A549 treated with CORT108297 at 1 μM for 4 hours (cell line): ENCODE measurements at places on chromosomes 2 and 18. TPM values are rescaled to one million over a fixed set of nuclear protein-coding genes. Genes with fewer than 3 reads are reported as not detected.

AAK1 gene
- total RNA-seq: 11.4 to 17.7 TPM (median 14.7 TPM) in 5 replicates

LOXHD1 gene
- total RNA-seq: not detected in 5 replicates

RSAD2 gene
- total RNA-seq: 0.17 to 0.89 TPM (median 0.25 TPM) in 5 replicates

ERFE gene
- total RNA-seq: 5.1 to 10.4 TPM (median 7.6 TPM) in 5 replicates

LBX2 gene
- 2.5 to 4.4 TPM (median 4.2 TPM) in 5 replicates for total RNA-seq

COL4A3 gene
- total RNA-seq: 0.43 to 1.2 TPM (median 0.69 TPM) in 5 replicates

FOXI3 gene
- total RNA-seq: 0.05 TPM in 1 of 5 replicates, not detected in the others

PTPRN gene
- 1.1 to 1.9 TPM (median 1.6 TPM) in 5 replicates for total RNA-seq

CFAP53 gene
- total RNA-seq: 0.30 to 0.41 TPM (median 0.37 TPM) in 5 replicates

ANKRD23 gene
- total RNA-seq: 0.72 to 2.6 TPM (median 2.2 TPM) in 5 replicates

CFAP65 gene
- total RNA-seq: 0.15 to 0.24 TPM (median 0.20 TPM) in 5 replicates

SERPINB12 gene
- total RNA-seq: not detected in 5 replicates

UPP2 gene
- not detected in 5 replicates for total RNA-seq
